ENCODE measurements at places on chromosomes 4 and X.
A peak's percentile ranks its signal among the peaks of the same experiment; 100 is the strongest.

DNA sequence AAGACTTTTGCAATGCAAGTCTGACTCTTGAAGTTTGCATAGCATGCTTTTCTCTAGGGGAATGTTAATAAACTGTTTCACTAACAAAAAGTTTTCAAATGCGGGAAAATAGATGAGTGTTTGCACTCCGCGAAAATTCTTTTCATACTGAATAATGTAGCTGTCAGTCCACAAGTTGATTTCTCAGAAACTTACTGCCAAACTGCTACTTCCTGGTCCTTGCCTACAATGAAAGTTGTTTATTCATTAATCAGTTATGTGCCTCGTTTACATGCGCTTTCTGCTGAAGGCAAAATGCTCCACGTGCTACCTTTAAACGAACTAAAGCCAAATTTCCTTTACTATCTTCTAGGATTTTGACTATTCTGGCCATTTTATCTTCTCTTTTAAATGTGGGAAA, 166.2 kb downstream of the MAGEB17 start:
- no peak for DNase-seq

GRCh38 chr4:76203541-76203940, 10.1 kb downstream of the SCARB2 start:
- no peak for DNase-seq

- no peak for DNase-seq
Observed at GRCh38 chr4:80963051-80963450, 67.5 kb upstream of the BMP3 start.

- no peak for DNase-seq
Observed at GRCh38 chr4:114890773-114891172, 222.6 kb downstream of the NDST4 start.

- no peak for DNase-seq
Observed at GRCh38 chr4:152672206-152673092, 7.3 kb downstream of the TMEM154 start.

GRCh38 chr4:165553221-165553810, 174.5 kb downstream of the CPE start:
- DNase-seq: no peak

DNA sequence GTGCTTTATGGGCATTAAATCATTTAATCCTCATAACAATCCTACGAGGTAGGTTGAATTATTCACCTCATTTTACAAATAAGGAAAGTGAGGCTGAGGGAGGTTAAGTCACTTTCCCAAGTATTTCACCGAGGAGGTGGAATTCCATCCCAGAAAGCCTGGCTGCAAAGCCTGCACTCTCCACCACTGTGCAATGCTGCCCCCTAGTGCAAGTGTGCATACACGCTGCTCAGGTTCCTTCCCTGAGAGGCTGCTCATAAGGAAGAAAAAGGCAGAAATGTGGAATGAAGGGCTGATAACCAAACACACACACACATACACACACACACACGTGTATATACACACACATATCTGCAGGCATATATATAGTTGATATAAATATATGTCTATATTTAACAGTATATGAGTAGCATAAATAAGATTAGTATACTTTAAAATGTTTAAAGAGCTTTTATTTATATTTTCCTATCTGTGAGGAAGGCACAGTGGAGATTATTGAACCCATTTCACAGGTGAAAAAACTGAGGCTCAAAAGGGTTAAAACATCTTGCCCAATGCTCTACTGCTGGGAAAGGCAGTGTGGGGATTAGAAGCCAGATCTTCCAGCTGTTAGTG, 714.5 kb upstream of the TENM3 start:
- peak; percentile 83 for DNase-seq

DNA sequence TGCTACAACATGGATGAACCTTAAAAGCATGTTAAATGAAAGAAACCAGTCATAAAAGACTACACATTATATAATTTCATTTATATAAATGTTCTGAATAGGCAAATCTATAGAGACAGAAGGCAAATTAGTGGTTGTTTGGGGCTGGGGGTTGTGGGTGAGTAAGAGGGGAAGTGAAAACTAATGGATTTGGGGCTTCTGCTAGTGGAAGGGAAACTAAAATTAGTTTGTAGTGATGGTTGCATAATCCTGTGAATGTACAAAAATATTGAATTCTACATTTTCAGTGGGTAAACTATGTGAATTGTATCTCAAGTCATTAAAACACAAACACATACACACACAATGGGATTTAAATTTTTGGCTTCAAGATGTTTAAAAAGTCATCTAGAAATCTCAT, 25.4 kb upstream of the LIMCH1 start:
- no peak for DNase-seq

DNA sequence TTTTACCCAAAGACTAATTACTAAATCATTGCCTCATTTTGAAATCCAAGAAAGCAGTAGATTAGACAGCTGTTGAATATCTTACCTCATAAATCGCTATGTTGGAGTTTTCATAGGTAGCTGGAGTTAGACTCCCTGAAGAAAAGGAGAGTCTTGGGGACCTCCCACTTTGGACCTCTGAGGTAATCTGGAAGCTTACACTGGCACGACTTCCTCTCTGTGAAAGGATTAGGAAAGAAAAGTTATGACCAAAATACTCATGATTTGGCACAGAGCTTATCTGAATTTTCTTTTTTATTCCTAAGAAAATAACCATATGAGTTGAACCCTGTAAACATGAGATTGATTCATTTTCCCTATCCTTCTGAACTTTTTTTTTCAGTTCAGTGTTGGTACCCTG, 40.6 kb downstream of the GUCY2F start:
- DNase-seq: no peak

DNA sequence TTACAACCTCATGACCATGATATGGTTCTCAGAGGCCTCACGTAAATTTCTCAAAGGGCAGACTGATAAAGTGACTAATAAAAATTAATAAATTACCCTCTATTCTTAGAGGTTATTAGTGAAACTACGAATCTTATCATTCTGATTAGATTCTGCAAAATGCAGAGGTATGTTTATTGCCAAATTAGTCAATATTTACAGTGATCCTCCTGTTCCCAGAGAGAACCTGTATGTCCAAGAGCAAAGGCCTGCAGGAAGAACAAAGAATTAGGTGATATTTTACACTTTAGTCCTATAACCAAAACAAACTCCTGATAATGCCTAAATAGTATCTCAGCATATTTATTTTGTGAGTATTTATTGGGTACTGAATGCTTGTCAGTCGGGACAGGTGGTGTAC, 58.1 kb downstream of the FAM13A start:
- no peak for DNase-seq

DNA sequence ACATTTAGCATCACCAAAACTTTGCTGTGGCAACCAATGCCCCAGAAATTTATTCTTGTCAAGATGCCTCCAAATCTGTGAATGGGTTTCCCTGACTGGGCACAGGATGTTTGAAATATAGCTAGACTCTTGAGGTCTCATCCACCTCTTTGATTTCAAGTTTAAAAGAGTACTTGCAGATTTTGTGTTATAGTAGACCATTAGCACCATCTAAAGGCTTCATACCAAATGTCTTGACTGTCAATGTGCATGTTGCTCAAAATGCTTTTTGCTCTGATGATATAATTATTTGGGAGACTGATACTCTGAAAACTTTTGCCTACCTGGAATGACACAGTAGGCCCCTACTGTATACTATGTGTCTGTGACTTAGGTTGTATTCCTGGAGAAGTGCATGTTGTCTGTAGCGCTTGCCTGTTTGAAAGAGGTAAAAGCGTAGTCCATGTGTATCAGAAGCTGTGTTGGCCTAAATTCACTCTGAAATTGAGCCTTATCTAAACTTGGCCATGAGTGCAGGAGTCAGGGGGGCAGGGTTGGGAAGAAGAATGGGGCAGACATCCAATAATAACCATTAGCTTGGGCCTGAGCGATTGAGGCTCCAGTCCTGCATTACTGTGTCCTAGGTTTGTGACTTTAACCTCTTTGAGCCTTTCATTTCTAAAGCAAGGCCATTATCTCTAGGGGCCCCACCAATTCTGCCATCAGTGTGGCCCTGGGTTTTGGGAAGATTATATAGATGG, 33.8 kb downstream of the NDP start:
- no peak for DNase-seq

GRCh38 chr4:38125816-38126215, 165.6 kb downstream of the PTTG2 start:
- no peak for DNase-seq

Measured in nephron progenitor cell (in vitro differentiated cells).